Fibroblast of mammary gland (primary cell): ENCODE measurements at places on chromosomes 13 and 19.

- DNase-seq: peak; percentile 44
Measured at GRCh38 chr19:13588957-13589833, 82.9 kb upstream of the CACNA1A start.

DNA sequence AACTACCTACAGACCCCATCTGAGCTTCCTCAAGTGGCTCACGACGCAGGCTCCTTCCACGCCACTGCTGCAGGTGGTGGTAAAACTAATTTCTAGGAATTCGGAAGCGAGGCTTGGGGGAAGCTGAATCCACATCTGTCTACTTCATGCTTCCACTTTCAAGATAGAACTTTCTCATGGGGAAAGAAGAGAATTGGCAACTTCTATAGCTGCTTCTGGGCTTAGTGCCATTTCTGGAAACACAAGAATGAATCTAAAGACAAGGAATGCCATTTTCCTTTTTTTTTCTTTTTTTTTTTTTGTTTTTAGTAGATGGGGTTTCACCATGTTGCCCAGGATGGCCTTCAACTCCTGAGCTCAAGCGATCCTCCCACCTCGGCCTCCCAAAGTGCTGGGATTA is 2.8 kb upstream of the NLRP12 start:
- DNase-seq: peak; percentile 54

- peak; percentile 65 for DNase-seq
Measured at GRCh38 chr13:24199016-24199415, 38.5 kb downstream of the SPATA13 start.

GRCh38 chr13:97020194-97020593 is 25.9 kb upstream of the OXGR1 start:
- DNase-seq: no peak

DNA sequence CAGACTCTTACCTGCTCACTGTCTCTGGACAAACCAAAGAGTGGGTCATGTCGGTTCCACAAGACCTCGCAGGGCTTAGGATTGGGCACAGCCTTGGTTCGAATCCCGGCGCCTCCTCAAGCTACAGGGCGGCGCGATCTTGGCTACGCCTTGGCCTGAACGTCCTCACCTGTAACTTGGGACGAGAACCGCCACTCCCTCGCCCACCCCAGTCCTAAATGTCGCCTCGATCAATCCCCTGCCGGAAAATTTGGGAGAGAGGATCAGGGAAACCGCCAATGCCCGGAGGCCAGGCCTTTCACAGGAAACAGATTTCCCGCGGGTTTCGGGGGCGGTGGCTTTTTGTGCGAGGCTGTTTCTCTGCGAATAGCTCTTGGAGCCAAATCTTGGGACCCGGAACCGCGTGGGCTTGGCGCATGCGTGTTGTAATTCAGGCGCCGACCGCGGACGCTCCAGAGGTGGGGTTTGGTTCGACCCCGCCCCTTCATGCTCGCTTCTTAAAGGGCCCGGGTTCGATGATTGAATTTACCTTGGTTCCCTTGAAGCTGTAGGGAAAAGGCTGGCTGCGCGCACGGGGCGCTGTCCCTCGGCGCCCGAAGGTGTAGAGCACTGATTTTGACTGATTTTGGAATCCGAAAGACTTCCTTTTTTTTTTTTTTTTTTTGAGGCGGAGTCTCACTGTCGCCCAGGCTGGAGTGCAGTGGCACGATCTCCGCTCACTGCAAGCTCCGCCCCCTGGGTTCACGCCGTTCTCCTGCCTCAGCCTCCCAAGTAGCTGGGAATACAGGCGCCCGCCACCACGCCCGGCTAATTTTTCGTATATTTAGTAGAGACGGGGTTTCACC is at the start of gene NR2C2AP:
Gene NR2C2AP (minus strand): TSS at position 403 of the 845 bp plus-strand sequence. CDS start 354 bp downstream, at position 49.
- DNase-seq: peak; percentile 89

DNA sequence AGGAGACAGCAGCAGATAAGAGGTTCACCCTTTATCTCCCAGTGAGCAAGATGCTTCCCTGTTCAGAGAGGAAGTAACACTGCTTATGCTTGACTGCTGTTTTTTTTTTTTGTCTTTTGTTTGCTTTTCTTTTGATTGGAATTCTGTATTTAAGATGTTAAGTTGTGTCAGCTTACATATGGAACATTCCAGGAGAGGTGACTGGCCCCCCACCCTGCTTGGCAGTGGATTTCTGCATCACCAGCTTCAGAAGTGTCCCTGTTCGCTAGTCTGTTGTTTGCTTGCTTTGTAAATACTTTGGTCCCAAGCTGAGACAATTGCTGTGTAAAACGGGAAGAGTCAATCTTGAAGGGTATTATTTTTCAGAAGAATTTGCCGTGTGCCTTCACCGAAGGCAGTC is 43.0 kb downstream of the IFT88 start:
- DNase-seq: no peak

DNA sequence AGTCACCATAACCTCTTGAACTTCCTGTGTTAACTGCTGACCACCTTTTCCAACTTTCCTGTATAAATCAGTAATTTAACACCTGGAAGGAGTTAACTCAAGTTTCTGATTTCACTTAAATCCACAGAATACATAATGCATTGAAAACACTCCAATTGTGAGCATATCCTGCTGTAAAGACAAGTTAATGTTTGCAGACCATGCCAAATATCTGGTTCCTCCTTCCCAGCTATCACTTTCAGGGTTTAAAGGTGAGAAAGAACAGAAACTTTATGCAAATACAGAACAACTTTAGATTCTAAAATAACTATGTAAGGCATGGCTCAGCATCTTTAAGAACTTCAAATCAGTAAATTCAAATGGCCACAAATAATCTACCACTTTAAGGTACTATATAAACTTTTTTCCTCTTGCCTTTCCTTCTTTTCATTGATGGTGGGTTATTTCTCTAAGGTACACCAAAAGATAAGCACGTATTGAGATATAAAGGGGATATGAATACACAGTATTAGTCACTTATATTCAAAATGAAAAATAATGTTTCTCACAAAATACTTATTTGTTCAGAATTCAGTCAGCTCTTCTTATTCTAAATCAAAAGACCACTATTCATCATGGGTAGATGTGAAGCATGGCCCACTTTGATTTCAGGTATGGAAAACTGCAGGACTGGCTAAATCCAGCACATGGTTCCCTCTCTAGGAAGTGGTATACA is 6.6 kb upstream of the TPTE2 start:
- no peak for DNase-seq

- no peak for DNase-seq
Measured at GRCh38 chr13:27295096-27295495, 24.5 kb downstream of the RASL11A start.

DNA sequence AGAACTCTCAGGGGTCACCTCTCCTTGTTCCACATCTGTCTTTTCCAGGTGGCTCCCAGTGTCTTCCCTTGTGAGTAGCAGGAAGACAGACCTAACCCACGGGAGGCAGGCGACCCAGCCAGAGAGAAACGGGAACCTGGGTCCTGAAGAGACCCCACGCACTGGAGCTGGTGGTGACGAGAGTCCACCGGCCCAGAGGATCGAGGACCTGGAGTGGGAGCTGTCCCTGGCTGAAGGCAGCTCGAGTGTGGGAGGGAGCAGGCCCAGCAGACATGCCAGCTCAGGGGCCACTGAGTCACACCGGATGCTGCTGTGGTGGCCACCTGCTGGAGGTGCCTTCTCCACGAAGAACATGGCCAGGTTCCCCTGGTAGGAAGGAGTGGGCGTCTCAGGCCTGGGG is 66.5 kb upstream of the ATP12A start:
- no peak for DNase-seq
